CD14-positive monocyte (primary cell): ENCODE measurements at places on chromosomes 6 and 20.

- DNase-seq = peak; percentile 64
Observed at GRCh38 chr6:107956586-107957307, 1.3 kb downstream of the SEC63 start.

- DNase-seq = no peak
Observed at GRCh38 chr20:55135923-55136322, 660.5 kb downstream of the DOK5 start.

DNA sequence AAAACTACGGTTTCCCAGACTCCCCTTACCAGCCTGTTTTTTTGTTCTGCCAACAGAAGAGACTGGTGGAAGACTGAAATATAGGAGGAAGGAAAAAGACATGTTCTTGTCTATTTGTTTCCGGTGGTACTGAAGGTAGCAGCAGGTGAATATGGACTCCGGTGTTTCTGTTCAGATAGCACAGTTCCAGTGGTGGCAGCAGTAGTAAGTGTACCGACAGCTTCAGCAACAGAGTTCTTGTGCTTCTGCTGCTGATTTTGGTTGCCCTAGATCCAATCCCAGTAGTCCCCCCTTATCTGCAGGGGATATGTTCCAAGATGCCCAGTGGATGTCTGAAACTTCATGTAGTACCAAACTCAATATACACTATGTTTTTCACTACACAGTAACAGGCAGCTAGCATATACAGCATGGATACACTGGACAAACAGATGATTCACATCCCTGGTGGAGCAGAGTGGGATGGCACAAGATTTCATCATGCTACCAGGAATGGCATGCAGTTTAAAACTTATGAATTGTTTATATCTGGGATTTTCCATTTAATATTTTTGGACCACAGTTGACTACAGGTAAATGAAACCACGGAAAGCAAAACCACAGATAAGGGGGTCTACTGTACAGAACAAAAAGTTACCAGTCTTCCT, 301.8 kb downstream of the BTBD9 start:
- DNase-seq = no peak

- DNase-seq = no peak
Observed at GRCh38 chr6:17709476-17709875, 2.8 kb upstream of the NUP153 start.

- DNase-seq = no peak
Observed at GRCh38 chr6:43804550-43805223, 34.7 kb downstream of the VEGFA start.

DNA sequence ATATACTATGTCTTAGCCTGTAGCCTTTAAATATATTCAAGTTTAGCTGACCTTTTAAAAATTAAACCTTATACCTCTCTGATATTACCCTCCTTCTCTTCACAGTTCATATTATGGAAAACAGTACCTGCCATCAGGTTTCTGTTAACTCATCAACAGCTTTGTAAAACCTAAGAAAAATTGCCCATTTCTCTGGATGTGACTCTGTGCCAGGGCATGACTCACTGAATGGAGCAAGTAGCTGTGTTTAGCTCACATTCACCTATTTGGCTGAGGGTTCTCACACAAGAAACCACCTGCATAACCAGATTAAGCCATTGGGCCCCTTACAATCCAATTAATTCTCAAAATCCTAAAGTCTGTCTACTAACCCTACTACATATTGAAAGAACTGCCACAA, 678.8 kb upstream of the MARCKS start:
- no peak for DNase-seq

GRCh38 chr20:4151991-4152695, 136.8 kb upstream of the RNF24 start:
- peak; percentile 76 for DNase-seq

DNA sequence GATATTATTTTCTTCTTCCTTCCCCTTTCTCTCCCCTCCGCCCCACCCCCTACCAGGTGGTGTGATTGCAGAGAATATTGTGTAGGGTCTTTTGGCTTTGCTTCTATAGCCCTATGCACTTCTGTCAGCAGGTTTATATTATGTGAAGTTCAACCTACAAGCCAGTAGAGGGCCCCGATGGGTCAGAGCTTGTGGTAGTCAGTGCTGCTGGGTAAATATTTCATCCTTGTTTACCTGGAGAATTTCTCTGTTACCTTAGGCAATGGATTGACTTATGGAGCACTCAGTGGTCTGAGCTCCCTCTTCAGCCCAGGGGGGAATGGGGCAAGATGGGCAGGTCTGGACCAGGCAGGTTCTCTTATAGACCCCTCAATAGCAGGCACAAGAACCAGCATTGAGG, 720.9 kb downstream of the GRIK2 start:
- no peak for DNase-seq

GRCh38 chr6:42383421-42384205, 68.1 kb downstream of the TRERF1 start:
- DNase-seq = no peak

DNA sequence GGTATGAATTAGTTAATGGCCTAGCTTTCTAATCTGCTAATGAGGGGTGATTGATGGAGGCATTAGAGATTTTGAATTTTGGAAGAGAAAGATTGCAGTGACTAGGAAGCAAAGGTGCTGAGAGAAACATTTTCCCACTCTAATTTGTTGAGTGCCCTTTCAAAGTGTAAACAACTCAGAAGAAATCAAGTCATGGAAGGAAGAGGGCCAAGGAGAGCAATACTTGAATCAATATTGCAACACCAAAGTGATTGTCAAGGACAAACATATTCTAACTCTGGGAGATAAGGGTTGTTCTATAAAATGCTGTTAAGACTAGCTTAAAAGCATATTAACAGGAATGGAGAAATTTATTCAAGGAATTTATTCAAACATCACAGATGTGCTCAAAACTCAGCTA, 182.7 kb upstream of the FERMT1 start:
- no peak for DNase-seq

DNA sequence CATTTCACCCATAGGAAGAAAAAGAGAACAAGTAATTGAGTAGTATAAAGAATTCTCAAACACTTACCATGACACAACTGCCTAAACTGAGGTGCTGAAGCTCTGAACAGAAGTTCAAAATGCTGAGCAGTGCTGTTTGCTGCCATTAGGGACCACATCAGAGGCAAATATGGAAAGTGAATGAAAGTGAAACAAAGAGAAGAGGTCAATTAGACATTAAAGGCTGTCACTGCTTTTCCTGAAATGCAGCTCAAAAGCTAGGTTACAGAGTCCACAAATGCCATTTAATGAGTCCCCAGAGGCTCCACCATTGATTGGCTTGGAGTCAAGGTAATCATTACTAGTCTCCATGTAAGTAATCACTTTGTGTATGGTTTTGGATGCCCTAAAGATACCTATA, 46.1 kb downstream of the POU3F2 start:
- DNase-seq = no peak

DNA sequence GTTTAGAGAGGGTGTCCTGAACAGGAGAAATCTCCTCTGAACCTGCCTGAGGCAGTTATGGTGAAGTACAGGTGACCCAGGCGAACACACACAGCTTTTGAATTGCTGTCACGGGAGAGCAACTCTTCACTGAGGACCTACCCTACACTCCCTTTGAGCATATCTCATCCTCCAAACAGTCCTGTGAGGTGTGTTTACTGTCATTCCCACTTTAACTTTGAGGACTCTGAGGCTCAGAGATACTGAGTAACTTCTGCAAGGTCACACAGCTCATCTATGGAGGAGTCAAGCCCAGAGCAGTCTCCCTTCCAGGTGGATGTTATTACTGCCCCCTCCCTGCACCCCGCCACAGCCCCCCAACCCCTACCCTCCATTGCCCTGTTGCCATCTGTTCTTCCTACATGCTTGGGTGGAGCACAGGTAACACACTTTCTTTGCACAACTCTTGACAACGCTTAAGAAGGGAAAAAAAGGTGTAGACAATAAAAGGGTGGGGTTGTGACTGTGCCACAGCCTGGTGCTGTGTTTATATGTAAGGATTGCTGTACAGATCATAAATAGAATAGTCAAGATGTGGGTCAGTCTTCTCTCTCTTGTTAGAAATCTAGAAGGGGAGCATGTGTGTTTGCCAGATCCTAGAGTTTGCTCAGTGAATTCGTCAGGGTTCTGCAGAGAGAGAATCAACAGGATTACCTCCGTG, 4.3 kb upstream of the TRAF3IP2 start:
- no peak for DNase-seq

DNA sequence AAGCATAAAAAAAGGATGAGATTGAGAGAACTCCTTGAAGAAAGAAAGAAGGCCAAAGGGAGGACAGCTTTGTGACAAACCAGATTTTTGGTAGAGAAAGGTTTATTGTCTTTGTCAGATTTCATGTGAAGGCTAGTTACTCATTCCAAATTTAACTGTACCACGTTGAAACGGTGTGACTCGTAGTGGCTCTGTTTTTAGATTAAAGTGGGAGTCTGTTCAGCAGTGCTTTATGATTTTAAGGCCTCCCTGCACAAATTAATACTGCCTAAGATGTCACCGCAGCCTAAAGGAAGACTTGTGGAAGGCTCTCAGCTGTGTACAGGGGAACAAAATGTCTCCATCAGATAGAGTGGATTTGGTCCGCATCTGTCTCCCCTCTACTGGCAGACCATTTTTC, 35.9 kb downstream of the CDC40 start:
- no peak for DNase-seq

DNA sequence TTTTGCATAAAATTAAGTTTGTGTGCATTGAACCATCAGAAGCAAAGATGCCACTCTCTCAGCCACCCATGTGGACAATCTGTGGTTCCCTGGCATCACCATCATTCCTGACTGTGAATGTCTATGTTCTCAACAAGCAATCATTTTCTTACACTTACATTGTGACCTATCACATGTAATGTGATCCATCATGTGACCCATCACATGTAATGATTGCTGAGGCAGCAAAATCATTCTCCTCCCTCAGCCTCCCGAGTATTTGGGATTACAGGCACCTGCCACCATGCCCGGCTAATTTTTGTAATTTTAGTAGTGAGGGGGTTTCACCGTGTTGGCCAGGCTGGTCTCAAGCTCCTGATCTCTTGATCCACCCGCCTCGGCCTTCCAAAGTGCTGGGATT, 22.0 kb upstream of the ZNF133 start:
- no peak for DNase-seq

GRCh38 chr6:43891072-43891870, 121.3 kb downstream of the VEGFA start:
- DNase-seq = no peak
